ENCODE measurements at places on chromosomes 1 and 21.

GRCh38 chr21:15823486-15824150, 93.8 kb downstream of the USP25 start:
- DNase-seq: no peak

DNA sequence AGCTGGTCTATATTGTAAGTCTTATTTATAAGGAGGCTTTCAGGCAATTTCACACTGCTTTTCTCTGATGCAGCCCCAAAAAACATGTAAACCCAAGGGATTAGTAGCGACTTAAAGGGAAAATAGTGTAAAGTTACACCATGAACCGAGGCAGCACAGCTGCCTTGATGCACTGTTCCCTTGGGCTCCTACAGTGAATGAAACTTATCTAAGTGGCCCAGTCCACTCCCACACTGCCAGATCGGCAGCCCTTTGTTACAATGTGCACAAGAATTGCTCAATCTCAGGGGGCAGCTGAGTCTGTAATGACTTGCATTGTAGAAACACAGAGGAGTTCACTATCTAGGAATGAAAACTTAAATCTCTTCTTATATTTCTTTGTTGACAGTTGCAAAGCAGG, 120.8 kb upstream of the ADGRL2 start:
- peak; percentile 75 for DNase-seq

DNA sequence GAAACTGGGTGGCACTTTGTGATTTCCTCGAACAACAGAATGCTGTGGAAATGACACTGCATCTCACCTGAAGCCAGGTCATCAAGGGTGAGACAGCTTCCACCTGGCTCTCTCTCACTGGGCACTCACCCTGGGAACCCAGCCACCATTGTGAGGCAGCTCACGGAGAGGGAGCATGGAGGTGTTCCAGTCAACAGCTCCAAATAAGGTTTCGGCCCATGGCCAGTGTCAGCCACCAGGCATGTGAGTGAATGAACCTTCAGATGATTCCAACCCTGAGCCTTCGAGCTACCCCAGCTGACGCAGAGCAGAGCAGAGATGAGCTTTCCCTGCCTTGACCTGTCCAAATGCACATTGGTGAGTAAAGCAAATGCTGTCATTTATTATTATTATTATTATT, 58.1 kb downstream of the SYDE2 start:
- no peak for DNase-seq

DNA sequence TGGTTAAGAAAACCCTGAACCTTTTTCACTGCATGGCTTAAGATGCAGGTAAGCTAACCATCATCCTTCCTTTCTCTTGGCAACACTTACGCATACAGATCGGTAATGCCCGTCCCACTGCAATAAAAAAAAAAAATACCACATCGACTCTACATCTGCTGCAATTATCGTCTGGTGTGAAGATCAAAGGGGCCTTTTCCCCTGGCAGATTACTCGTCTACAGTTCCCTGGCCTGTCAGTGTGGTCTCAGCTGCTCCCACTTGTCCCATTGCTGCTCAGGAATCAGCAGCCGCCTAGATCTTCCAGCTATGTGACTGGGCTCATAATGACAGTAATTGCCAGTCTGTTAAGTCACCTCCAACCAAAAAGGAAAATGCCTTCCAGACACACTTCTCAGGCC, 133.1 kb downstream of the SETD4 start:
- no peak for DNase-seq

DNA sequence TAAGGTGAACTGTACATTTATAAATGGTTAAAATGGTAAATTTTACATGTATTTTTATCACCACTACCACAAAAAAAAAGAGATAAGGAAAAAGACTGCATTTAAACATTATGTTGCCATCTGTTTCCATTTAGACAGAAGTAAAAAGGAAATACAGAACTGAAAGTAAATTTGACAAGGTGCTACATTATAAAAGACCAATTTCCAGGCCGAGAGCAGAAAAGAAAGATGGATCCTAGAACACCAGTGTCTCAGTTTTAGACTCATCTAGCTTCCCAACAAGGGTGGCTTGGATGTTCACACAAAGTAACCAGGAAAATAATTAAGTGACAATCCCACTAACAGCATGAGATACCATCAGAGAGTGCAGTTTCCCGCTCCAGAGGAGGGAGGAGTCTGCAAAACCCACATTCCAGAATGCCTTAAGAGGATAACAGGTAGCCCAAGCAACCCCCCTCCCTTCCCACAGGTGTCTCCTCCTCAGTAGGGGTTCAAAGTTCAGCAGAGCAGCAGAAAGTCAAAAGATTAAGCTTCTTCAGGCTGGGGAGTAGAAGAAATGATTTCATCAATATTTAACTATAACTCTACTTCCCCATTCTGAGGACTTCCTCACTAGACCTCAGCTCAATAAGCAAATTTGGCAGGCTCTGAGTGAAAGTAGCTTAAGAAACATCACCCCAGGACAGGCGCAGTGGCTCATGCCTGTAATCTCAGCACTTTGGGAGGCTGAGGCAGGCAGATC, 11.8 kb downstream of the TPM3 start:
- no peak for DNase-seq

DNA sequence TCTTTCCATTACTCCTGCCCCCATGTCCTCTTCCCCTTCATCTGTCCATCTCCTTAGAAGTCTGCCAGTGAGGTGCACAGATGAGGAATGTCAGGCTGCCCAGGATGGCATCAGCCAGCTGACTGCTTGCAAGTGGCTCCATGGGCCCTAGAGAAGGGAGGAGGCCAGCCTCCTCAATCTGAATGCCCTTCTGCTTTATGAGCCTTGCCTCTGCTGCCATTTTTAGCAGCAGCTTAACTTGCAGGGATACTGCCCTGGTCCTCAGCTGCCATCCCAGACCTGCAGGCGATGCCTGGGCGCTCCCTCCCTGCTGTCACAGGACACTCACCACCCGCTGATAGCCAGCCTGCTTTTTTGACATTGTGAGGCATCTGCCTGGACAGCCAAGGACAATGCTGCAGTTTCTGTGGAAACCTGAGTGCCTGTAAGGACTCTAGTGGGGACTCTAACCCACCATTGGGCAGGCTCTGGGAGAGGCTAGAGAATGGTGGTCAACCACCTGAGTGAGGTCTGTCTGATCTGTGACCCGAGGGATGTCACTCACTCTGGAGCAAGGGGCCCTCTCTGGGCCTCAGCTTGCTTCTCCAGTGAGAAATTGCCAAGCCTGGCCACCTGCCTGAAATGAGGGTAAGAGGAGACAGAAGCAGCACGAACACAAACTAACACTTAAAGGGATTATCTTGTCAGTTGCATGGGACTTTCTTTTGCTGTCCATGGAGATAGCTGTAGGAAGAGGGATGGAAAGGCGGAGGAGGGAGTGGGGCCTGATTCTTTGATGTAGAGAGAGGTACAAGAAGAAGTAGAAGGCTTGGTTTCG, 185.0 kb downstream of the MIS18A start:
- DNase-seq: no peak

DNA sequence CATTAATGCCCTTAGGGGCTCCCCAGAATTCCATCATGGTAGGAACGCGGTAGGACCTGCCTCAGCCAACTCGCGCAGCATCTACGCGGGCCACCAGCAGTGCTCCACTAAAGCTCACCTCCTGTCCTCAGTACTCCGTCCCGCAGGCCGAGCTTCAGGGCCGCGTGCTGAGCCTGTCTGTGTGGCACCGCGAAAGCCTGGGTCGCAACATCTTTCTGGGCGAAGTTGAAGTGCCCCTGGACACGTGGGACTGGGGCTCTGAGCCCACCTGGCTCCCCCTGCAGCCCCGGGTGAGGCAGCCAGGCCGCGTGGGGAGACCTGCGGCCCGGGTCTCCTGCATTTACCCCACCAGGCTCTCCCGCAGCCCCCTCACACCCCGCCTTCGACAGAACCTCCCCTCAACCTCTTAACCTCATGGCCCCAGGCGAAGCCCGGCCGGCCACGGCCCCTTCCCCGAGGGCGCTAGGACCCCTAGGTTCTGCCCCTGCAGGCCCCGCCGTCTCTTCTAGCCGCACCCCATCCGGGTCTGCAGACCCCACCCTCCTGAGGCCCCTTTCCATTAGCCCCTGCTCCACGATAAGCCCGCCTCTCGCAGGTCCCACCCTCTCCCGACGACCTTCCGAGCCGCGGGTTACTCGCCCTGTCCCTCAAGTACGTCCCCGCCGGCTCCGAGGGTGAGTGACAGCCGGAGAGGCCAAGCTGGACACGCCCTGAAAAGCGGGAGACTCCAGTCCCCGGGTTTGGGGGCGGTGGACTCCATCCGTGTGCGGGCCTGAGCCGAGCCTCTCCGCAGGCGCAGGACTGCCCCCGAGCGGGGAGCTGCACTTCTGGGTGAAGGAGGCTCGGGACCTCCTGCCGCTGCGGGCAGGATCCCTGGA, 9.1 kb downstream of the SYTL1 start:
- no peak for DNase-seq

- no peak for DNase-seq
Measured at GRCh38 chr1:31614414-31615005, 3.0 kb upstream of the HCRTR1 start.

GRCh38 chr21:39611551-39612190, 1.1 kb upstream of the B3GALT5 start:
- no peak for DNase-seq

DNA sequence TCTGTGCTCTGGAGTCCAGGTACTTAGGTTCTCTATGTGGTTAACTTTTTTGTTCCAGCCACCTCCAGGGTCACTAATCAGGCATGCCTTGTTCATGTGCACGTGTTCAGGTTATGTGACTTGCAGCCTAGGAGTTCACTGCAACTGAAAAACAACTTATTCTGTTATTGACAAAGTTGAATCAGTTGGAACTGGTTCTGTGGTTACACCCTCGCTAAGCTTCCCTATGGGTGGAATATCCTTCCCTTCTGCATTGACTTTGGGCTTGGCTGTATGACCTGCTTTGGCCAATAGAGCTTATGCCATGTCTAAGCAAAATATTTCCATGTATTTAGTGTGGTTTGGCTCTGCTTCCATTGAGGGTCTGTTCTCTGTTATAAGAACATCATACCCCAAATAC, 66.0 kb upstream of the DNAH14 start:
- no peak for DNase-seq

- no peak for DNase-seq
Measured at GRCh38 chr21:34166468-34166867, 93.1 kb downstream of the MRPS6 start.

GRCh38 chr21:29221253-29221744, 77.4 kb upstream of the BACH1 start:
- DNase-seq: peak; percentile 55

DNA sequence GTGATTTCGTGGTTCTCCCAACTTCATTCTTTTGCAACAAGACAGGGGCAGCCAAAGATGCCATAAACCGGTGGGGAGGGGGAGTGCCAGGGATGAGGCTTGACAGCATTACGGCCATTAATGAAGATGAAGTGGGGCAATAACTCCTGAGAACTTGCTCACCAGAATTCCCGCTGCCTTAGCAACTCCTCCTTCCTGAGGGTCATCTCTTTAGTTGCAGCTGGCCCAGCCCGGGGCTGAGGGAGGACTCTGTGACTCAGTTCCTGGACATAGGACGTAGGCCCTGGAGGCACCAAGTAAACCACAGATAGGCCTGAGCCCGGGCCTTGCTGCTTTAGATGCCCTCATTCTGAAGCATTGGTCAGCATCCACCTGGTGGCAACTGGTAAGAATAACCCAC, 330.2 kb downstream of the RRAGC start:
- no peak for DNase-seq

DNA sequence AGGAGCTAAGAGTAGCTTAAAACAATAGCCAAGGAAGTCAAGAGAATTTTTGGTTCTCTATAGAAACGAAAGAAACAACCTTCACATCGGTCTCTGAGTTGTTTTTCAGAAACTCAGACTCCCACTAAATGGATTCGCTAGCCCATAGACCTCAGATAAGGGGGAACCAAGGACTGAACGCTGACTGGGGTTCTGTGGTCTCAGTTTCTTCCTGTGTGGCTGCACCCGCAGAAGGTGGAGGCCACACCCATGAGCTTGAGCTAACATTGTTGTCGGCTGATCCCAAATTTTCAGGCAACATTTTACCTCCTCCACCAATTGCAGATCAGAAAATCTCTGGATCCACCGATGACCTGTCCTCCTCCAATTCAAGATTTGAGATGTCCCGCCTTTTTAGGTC, 456.1 kb downstream of the AJAP1 start:
- DNase-seq: no peak

GRCh38 chr1:201585901-201586300, 47.0 kb downstream of the NAV1 start:
- DNase-seq: no peak

DNA sequence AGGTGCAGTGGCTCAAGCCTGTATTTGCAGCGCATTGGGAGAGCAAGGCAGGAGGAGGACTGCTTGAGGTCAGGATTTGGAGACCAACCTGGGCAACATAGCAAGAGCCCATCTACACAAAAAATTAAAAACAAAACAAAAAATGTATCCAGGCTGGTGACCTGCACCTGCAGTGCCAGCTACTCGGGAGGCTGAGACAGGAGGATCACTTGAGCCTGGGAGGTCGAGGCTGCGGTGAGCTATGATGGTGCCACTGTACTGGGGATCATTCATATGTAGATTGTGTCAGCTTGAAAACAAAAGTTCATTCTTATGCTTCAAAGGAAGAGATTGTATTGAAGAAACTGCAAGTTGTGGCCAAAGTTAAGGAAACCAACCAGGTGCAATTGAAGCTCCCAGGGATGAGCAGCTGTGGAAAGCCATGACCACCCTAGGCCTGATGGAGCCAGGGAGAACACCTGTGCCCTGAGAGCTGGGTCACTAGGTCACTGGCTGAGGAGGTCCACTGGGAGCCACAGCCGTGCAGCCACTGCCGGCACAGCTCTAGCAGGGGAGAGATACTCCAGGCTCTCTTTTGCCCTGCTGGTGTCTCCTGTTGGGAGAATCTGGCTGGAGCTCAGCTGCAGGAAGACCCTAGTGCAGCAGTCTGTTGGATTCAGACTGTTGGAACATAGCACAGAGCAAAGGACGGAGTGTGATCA, 13.3 kb upstream of the BRWD1 start:
- DNase-seq: no peak

DNA sequence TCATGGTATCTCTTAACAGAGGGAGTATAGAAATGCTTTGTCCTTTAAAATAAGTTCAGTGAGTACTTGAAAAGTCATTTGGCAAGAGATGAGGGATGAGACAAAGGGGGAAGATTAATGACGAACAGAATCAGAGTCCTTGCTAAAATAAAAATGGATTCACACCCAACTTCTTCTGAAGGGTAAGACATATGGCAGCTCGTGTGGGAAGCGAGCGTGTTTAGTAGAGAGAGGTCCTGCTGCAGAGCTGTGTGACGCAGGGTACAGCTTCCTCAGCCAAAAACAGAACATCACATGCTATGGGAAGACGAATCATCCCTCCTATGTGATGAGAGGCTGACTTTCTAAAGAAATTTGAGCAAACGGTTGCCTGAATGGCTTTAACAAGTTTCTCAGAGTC, 158.5 kb upstream of the LMO4 start:
- peak; percentile 34 for DNase-seq

- DNase-seq: no peak
Measured at GRCh38 chr21:36156815-36157670, at the start of gene DOP1B. DOP1B (plus strand) TSS chr21:36156824; CDS start chr21:36164734, 7,910 bp downstream.

- peak; percentile 67 for DNase-seq
Measured at GRCh38 chr1:61079898-61080336, 2.4 kb upstream of the NFIA start.

All from skeletal muscle cell (primary cell).